Common myeloid progenitor, CD34-positive (primary cell): ENCODE measurements at places on chromosomes 12 and 14.

- no peaks in the 10 kb centered on the region for H3K36me3 ChIP-seq
- no peak overlapping the region for H3K4me3 ChIP-seq
- DNase-seq = no peak
- no peak overlapping the region for H3K27ac ChIP-seq
Measured at GRCh38 chr12:132415327-132416120, 74.4 kb upstream of the FBRSL1 start.

DNA sequence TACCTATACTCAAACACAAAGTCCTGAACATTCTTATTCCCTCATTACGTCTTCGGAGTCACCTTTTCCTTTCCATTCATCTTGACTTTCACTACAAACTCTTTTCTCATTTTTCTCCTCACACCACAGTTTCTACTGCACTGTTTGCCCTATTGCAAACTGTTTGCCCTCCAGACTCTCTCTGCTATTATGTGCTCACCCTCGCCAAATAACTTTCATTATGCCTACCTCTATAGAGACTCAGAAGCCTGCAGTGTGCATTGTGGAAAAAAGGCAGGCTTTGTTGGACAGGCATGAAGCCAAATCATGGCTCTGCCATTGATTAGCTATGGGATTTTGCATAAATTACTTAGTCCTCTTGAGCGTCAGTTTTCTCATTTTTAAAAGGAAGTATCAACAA lies 246.6 kb upstream of the CCDC196 start:
- no peak overlapping the region for H3K27ac ChIP-seq
- no peaks in the 10 kb centered on the region for H3K4me1 ChIP-seq
- DNase-seq = no peak
- H3K36me3 ChIP-seq = no peaks in the 10 kb centered on the region
- no peak overlapping the region for H3K4me3 ChIP-seq

GRCh38 chr14:60656686-60657455 lies 7.6 kb upstream of the SIX1 start:
- peak overlapping the region; percentile 65 for H3K4me3 ChIP-seq
- H3K27ac ChIP-seq = no peak overlapping the region
- peaks cover 15% of the 10 kb centered on the region for H3K4me1 ChIP-seq
- no peaks in the 10 kb centered on the region for H3K36me3 ChIP-seq

DNA sequence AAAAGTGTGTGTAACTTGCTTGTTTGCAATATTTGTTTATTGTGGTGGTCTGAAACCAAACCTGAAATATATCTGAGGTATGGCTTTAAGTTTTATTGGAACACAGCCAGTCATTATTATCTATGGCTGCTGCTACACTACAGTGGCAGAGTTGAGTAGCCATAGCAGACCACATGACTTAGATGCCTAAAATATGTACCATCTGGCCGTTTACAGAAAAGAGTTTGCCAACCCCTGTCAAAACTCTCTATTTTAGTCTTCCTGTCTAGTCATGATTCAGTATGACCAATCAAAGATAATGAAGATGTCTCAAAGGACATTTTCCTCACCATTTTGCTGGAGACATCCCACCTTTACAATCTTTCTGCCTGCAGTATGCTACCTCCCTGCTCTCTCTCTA lies 242.3 kb downstream of the ANO6 start:
- no peaks in the 10 kb centered on the region for H3K27me3 ChIP-seq
- no peak overlapping the region for H3K27ac ChIP-seq
- DNase-seq = no peak
- no peaks in the 10 kb centered on the region for H3K4me1 ChIP-seq

DNA sequence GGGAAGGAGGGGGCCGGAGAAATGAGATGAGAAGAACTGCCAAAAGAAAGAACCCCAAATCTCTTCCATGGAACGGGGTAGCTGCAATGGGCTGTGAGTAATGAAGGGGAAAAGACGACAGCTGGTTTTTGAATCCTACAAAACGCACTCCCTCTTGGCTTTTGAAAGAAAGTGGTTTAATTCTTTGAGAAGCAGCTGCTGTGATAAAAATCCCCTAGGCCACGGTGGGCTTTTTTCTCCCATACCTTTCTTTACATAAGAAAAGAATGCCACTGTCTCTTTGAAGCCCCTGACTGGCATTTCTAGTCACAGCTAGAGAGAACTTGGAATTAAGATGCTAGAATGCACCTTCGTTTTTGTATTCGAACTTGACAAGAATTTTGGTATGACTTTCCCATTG lies 486.1 kb downstream of the GLT1D1 start:
- H3K27ac ChIP-seq = no peak overlapping the region
- no peak overlapping the region for H3K4me3 ChIP-seq
- H3K36me3 ChIP-seq = no peaks in the 10 kb centered on the region
- no peaks in the 10 kb centered on the region for H3K27me3 ChIP-seq
- DNase-seq = no peak

GRCh38 chr14:97379091-97379531 lies 581.9 kb downstream of the VRK1 start:
- no peaks in the 10 kb centered on the region for H3K27me3 ChIP-seq
- H3K4me1 ChIP-seq = peaks cover 19% of the 10 kb centered on the region
- H3K36me3 ChIP-seq = no peaks in the 10 kb centered on the region

GRCh38 chr12:4307593-4308333 lies 13.2 kb upstream of the TIGAR start:
- H3K4me3 ChIP-seq = no peak overlapping the region
- DNase-seq = peak; percentile 57
- H3K4me1 ChIP-seq = no peaks in the 10 kb centered on the region
- H3K27me3 ChIP-seq = no peaks in the 10 kb centered on the region
- peaks cover 30% of the 10 kb centered on the region for H3K36me3 ChIP-seq
- no peak overlapping the region for H3K27ac ChIP-seq

GRCh38 chr12:131613678-131614077 lies 97.2 kb upstream of the SFSWAP start:
- H3K27ac ChIP-seq = no peak overlapping the region
- H3K4me1 ChIP-seq = no peaks in the 10 kb centered on the region
- peaks cover 2% of the 10 kb centered on the region for H3K27me3 ChIP-seq

DNA sequence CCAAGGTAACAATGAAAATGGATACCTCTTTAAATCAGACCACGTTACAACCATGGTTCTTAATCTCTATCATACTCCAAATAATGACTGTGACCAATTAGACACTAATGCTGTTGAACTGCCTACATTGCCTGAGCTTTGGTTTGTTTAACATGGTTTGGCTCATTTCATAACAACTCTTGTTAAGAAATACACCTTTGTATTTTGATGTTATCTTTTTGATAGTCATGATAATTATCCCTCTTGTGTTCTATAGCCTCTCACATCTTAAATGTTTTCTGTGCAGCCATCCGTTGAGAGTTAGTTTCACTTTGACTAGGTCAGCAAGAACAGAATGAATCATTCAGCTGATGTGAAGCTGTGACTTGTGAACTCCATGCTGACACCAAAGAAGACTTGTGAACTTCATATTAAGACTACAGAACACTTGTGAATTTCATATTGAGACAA lies 75.5 kb upstream of the RERGL start:
- H3K4me3 ChIP-seq = no peak overlapping the region
- H3K27me3 ChIP-seq = no peaks in the 10 kb centered on the region
- no peaks in the 10 kb centered on the region for H3K4me1 ChIP-seq
- no peaks in the 10 kb centered on the region for H3K36me3 ChIP-seq
- no peak for DNase-seq

GRCh38 chr14:67232066-67232465 lies 9.2 kb upstream of the PALS1 start:
- no peak overlapping the region for H3K27ac ChIP-seq
- H3K27me3 ChIP-seq = no peaks in the 10 kb centered on the region
- H3K4me3 ChIP-seq = no peak overlapping the region
- no peak for DNase-seq
- H3K4me1 ChIP-seq = no peaks in the 10 kb centered on the region

DNA sequence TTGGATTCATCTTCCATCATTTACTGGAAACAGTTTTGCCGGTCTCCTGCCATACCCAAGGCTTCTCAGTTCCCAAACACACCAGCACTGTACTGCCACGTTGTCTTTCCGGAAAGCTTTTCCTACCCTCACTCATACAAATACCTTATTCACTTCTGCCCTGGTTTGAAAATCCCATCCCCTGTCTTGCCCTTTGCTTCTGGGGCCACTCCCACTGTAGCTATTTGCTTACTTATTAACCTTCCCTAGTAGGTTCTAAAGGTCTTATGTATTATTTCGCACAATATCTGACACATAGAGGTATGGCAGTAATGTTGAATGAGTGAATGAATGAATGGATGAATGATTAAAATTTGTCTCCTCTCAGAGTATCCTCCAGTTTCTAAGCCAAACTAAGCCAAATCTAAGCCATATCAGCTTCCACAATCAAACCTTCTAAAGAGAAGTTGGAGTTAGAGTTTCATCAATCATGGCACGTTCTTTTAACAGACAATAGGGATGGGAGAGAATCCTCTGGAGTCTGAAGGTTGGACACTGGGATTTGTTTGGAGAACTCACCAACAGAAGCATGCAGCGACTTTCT lies 18.6 kb downstream of the TSPAN8 start:
- H3K36me3 ChIP-seq = no peaks in the 10 kb centered on the region
- no peak overlapping the region for H3K4me3 ChIP-seq
- no peaks in the 10 kb centered on the region for H3K4me1 ChIP-seq
- peaks cover 3% of the 10 kb centered on the region for H3K27me3 ChIP-seq

- DNase-seq = no peak
- H3K4me1 ChIP-seq = no peaks in the 10 kb centered on the region
- peaks cover 12% of the 10 kb centered on the region for H3K36me3 ChIP-seq
- H3K27me3 ChIP-seq = no peaks in the 10 kb centered on the region
Measured at GRCh38 chr12:96336489-96336888, 63.8 kb downstream of the CDK17 start.

DNA sequence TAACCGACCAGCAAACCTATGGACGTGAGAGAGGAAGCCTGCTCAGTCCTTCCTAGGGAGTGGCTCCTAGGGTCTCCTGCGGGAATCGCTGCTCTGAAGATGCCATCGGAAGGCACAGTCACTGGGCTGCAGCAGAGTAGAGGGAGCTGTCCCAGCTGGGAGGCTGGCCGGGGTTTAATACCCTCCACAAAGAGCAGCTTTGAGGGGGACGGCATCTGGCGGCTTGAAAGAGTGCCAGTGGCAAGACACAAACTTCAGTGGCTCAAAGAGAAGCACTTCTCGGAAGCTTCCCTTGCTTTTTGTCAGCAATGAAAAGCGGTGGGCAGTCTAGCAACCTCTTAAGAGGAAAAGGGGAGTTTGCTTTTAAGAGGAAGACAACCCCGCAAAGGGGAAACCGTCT lies 114.6 kb downstream of the TMEM132C start:
- DNase-seq = no peak
- H3K4me3 ChIP-seq = no peak overlapping the region
- no peak overlapping the region for H3K27ac ChIP-seq
- no peaks in the 10 kb centered on the region for H3K36me3 ChIP-seq

- H3K27ac ChIP-seq = no peak overlapping the region
- DNase-seq = no peak
- H3K4me3 ChIP-seq = no peak overlapping the region
Measured at GRCh38 chr14:73715707-73716106, 1.5 kb upstream of the PNMA1 start.

GRCh38 chr14:104264495-104265265 lies 126.3 kb downstream of the KIF26A start:
- H3K27ac ChIP-seq = no peak overlapping the region
- H3K36me3 ChIP-seq = no peaks in the 10 kb centered on the region
- peaks cover 17% of the 10 kb centered on the region for H3K27me3 ChIP-seq
- H3K4me1 ChIP-seq = no peaks in the 10 kb centered on the region

- H3K36me3 ChIP-seq = no peaks in the 10 kb centered on the region
- H3K4me3 ChIP-seq = no peak overlapping the region
- peaks cover 6% of the 10 kb centered on the region for H3K27me3 ChIP-seq
Measured at GRCh38 chr12:117975006-117975405, 6.2 kb upstream of the KSR2 start.

DNA sequence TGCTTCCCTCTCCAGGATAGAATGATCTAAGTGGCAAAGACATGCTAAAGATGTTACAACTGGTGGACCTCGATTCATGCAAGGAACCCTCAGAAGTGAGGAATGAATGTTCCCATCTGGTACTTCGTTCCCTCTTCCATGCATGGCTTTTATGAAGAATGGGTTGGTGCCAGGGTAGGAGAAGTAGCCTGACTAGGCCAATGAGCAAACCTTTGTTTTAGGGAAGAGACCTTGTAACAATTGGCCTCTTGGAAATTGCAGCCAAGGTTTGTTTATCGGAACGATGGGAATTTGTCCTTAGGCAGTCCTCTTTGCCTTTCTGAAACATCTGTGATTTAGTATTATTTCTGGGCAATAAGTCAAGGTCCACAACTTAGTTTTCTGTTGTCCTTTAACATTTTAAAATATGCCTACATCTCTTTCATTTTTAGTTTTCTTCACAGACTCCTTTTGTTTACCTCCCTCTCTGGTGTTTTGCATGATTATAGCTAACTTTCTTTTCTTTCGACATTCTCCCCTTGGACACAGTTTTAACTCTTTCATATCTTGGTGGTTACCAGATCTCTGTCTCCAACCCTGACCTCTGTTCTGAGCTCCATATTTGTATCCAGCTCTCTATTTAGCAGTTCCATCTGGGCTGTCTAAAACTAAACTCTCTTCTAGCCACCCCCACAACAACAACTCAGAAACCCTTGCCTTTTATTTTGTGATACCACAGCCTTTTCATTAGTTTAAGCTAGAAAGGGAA lies 70.0 kb downstream of the DIP2B start:
- H3K4me1 ChIP-seq = peaks cover 5% of the 10 kb centered on the region
- no peaks in the 10 kb centered on the region for H3K36me3 ChIP-seq
- no peak overlapping the region for H3K27ac ChIP-seq
- no peaks in the 10 kb centered on the region for H3K27me3 ChIP-seq
- no peak for DNase-seq

GRCh38 chr14:74763803-74764531 lies 851 bp downstream of the YLPM1 start:
- no peaks in the 10 kb centered on the region for H3K27me3 ChIP-seq
- peak overlapping the region; percentile 91 for H3K27ac ChIP-seq
- peaks cover 23% of the 10 kb centered on the region for H3K4me1 ChIP-seq
- peak overlapping the region; percentile 81 for H3K4me3 ChIP-seq
- no peak for DNase-seq
- H3K36me3 ChIP-seq = peaks cover 2% of the 10 kb centered on the region

DNA sequence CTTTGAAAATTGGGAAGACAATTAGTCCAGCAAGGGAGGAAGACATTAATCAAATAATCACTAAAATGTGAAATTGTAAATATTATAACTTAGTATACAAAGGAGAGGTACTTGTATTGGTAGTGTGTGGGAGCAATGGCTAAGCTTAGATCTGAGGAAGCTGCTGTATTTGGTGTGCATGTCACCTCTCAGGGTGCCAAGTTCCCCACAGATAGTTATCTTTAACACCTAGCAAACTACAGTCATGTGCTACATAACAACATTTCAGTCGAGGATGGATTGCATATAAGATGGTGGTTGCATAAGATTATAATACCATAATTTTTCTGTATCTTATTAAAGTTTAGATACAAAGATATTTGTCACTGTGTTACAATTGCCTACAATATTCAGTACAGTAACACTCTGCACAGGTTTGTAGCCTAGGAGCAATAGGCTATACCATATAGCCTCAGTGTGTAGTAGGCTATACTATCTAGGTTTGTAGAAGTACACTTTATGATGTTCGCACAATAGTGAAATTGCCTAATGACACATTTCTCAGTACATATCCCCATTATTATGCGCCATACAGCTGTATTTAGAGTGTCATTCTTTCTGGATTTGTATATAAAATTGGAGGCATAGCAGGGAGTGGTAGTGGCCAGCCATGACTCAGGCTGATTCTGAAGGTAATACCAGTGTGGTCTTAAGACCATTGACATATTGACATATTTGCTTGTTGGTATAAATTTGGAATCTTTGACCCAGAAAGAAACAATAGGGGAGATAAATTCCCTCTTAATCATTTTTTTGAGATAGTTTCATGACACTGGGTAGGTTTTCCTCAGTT lies 55.8 kb downstream of the RAD51B start:
- no peak overlapping the region for H3K4me3 ChIP-seq
- no peaks in the 10 kb centered on the region for H3K4me1 ChIP-seq
- H3K27me3 ChIP-seq = no peaks in the 10 kb centered on the region
- DNase-seq = no peak
- no peaks in the 10 kb centered on the region for H3K36me3 ChIP-seq
